ENCODE measurements at places on chromosomes 7 and 10.

DNA sequence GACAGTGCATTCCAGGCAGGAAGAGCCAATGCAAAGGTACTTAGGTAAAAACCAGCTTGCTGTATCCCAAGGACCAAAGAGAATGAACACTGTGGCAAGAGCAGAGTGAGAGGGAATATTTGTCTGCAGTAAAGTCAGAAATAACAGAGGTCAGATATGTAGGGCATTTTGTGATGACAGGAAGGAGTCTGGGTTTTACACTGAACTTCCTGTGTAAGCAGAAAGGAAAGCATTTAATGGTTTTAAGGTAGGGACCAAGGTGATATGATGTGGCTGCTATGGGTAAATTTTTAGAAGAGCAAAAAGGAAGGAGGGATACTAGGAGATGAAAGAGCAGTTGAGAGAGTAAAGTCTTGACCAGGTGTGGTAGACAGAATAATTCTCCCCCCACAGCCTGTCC lies 10.1 kb downstream of the ABCB1 start:
- no peak for DNase-seq

- DNase-seq: no peak
These were observed 850.9 kb downstream of the LRMDA start for GRCh38 chr10:76282061-76283025.

- DNase-seq: no peak
These were observed 29.1 kb downstream of the EPC1 start for GRCh38 chr10:32317795-32318357.

- no peak for DNase-seq
These were observed 31.0 kb upstream of the MKI67 start for GRCh38 chr10:128156999-128157755.

- DNase-seq: no peak
These were observed 6.2 kb upstream of the IGF2BP3 start for GRCh38 chr7:23476286-23477156.

- DNase-seq: no peak
These were observed 730.0 kb upstream of the IGFBP3 start for GRCh38 chr7:46651070-46651469.

GRCh38 chr7:155597753-155598140 lies 46.7 kb upstream of the RBM33 start:
- DNase-seq: no peak

- DNase-seq: no peak
These were observed 23.3 kb upstream of the TMEM26 start for GRCh38 chr10:61476529-61476928.

DNA sequence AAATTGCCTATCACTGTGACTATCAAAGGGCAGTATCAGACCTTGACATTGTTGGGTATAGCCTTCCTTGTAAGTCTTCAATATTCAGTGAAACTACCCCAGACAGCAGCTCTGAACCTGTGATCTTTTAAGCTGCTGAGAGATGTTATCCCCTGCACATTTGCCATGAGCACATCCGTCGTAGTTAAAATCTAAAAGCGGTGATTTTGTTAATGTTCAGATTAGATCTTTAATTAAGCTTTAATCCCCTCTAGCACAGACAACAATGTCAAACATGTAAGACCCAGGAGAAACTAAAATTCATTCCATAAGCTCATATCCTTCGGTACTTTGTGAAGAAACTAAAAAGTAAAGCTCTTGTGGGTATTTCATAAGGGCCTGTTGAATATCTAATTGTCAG lies 105.8 kb downstream of the MALRD1 start:
- DNase-seq: no peak

DNA sequence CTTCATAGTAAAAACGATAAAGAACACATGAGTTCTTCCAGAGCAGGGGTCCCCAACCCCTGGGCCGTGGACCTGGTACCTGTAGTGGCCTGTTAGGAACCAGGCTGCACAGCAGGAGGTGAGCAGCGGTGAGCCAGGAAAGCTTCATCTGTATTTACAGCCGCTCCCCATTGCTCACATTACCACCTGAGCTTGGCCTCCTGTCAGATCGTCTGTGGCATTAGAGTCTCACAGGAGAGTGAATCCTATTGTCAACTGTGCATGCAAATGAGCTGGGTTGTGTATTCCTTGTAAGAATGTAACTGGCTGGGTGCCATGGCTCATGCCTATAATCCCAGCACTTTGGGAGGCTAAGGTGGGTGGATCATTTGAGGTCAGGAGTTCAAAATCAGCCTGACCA lies 229.5 kb downstream of the CNTNAP2 start:
- DNase-seq: no peak

DNA sequence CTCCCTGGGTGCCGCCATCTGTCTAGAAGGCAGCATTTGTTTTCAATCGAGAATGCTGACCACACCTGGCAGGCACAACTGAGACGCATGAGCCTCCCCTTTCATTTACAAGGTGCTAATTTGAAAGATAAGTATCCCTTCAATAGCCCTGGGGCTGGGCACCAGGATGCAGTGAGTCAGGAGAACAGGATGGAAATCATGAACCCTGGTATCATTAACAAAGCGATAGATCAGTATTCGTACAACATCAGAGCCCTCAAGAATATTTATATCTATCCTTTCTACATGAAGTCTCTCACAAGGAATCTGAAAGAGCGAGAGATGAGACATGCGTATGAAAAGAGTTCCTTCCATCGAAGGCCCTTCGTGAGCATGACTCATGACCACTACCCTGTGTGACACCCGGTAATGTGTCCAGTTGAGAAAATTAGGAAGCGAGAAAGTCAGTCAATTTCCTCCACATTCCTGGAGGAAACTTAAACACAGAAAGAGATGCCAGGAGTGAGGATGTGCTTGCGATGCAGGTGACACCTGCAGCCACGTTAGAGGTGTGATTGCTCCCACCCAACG lies 123.1 kb upstream of the PITRM1 start:
- no peak for DNase-seq

DNA sequence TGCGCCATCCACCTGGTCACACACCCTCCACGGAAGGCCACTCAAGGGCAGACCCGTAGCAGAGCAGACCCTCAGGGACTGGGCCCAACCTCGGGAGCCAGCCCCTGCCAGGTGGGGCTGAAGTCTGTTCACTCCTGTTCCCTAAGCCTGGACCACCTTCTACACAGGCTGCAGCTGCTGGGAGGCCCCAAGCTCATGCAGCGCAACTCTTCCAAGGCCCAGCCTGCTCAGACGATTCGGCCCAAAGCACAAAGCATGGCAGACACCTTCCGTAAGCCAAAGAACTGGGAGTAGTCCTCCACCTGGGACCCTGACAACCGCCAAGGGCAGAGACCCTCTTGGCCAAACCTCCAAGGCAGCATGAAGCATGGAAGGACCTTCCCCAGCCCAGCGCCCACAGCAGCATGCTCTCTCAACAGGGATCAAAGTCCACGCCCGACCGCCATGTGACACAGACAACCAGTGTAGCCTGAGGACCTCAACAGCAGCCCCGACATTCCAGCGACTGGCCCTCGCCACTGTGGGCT lies 11.5 kb downstream of the SHH start:
- DNase-seq: no peak

GRCh38 chr10:28948046-28948445 lies 270.7 kb downstream of the BAMBI start:
- no peak for DNase-seq

GRCh38 chr7:25926451-25926850 lies 225.5 kb upstream of the NFE2L3 start:
- DNase-seq: no peak

GRCh38 chr10:19421674-19422073 lies 373.1 kb downstream of the MALRD1 start:
- DNase-seq: no peak

GRCh38 chr7:55325371-55325792 lies 39.8 kb upstream of the LANCL2 start:
- no peak for DNase-seq

GRCh38 chr7:116601426-116601825 lies 70.6 kb upstream of the MET start:
- no peak for DNase-seq

DNA sequence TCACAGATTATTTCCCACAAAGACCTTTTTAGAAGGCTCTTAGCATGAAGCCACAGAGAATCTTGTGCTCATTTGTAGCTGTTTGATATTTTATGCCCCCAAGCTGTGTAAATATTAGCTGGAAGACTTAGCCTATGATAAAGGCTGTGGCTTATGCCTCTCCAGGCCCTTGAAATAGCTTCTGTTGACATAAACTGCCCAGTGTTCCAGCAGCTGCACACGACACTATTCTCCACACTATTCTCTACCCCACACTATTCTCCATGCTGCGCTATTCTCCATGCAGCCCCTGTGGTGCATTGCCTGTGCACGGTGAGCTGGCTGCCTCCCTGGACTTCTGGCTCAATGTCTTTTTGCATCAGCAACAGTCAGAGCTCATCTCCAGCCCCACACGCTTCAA lies 13.1 kb downstream of the DDC start:
- DNase-seq: peak; percentile 96

DNA sequence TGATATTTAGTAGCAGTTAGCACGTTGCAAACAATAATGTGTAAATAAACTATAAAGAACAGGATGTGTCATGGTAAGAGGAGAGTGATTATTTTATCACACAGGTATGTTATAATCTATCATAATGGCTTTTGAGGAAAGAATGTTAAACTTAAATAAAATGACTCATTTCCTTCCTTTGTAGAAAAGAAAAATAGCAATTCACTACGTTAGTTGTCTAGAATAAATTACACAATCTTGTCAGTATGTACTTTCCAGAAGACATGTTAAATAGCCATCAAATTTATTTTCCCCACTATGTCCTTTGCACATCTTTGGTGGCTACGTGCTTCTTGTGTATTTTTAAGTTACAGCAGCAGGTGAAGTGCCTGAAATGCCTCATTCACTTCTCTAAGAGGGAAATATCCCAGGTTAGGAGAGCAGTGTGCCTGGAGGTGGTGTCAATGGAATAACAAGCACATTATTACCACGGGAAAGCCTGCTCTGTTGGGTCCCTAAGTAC lies 133.8 kb downstream of the SEMA3A start:
- DNase-seq: no peak

GRCh38 chr10:69712342-69712741 lies 82.3 kb downstream of the FAM241B start:
- DNase-seq: no peak

DNA sequence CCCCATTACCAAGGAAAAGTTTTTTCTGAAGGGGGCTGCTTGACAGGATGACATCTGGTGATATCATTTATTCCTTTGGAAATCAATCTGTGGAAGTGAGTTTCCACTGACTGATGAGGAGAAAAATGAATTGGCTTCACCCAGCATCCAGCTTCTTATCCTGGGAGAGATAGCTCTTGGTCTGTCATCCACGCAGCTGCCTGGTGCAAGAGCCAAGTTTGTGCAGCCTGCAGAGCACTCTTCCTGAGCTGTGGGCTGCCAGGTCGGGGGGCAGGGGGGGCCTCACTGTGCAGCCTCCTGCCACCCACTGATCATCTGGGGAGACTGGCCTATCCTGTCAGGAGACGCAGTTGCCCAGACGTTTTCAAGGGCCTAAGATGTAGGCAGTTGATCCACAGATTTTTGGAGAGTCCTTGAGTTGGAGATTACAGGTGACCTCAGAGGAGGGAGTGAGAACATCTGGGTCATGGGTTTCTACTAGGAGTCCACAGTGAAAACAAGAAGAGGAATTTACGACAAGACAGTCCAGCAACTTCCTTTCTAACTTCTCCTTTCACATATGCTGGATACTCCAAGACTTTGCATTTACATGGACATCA lies 75.4 kb downstream of the EGFR start:
- DNase-seq: no peak

GRCh38 chr7:121397361-121397760 lies 1.3 kb upstream of the FAM3C start:
- DNase-seq: no peak

DNA sequence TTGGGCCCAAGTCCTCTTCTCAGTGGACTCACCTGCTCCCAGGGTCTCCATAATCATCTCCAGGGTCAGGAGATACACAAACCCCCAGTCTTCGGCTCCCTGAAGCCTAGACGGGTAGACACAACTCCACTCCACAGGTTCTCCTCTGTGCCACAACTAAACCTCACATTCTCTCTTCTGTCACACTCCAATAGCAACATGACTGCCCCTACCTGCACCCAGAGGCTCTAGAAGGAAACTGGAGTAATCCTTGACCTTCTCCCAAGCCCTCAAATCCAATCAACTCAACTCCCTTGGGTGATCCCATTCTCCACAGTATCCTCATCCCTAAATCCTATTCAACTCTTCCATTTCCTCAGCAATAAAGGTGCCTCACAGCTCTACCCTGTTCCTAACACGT lies 16.2 kb downstream of the HNRNPF start:
- DNase-seq: no peak
